ENCODE measurements at places on chromosomes 4 and X.
A peak's percentile ranks its signal among the peaks of the same experiment; 100 is the strongest.

DNA sequence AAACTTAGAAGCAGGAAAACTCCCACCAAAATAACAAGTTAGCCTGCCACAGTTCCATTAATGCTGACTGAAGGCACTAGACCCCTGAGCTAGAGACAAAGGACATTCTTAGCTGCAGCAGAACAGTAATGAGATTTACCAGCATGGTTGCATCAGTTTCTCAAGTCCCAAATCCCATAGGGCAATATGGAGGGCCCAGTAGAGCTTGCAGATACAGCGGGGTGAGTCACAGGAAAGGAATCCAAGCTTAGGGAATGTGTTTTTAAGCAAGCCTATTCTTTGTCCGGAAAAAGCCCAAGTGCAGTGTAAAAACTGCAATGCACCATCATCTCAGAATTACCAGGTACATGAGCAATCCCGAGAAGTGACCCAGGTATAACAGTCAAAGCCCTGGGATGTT, 51.3 kb upstream of the EXOC1L start:
- no peak for DNase-seq

DNA sequence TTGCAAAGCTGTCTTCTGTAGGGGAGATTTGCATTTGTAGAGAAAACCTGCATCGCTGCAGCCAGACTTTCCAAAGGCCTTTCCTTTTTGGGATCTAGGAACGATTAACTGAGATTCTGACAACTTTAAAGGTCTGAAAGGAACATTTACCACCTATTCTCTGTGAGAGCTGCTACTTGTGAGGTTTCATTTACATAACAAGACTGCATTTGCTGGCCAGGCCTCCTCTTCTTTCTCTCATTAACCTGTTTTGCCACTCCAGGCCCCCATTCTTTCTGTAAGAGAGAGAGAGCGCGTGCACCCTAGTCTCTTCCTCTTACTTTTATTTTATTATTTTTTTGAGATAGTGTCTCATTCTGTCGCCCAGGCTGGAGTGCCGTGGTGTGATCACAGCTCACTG, 31.6 kb downstream of the TMEM31 start:
- DNase-seq = no peak

DNA sequence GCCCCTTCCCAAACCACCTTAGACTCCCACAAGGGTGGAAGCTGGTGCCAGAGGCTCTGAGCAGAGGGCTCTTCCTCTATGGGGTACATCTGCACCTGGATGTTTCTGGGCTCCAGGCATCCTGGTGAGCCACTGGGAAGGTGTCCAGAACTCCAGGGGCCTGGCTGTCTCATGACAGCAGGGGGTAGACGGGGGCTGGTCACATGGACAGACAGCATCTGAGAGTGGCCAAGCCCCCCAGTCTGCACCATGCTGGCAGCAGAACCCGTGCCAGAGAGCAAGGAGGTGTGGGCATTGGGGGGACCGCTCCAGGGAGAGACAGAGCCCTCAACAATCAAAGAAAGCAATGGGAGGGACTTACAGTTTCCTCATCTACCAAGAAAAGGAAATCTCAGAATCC, 39.5 kb downstream of the ZFYVE28 start:
- no peak for DNase-seq

DNA sequence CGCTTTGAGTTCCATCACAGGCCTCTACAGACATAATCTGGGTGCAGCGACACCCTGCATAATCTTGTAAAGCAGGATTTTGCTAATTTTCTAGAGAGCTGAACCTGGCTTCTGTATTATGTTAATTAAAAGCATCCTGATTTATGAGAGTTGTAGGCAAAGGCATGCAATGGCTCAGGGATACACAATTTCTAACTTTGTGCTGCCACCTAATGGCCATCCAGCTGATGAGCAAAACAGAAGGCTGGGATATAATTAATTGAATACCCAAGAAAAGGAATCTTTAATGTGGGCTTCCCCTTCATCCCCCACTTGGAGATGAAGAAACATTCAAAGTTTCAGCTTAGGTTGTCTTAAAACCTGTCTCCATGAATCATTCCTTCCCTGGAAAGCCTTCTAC, 78.1 kb downstream of the BMP15 start:
- peak; percentile 15 for DNase-seq

DNA sequence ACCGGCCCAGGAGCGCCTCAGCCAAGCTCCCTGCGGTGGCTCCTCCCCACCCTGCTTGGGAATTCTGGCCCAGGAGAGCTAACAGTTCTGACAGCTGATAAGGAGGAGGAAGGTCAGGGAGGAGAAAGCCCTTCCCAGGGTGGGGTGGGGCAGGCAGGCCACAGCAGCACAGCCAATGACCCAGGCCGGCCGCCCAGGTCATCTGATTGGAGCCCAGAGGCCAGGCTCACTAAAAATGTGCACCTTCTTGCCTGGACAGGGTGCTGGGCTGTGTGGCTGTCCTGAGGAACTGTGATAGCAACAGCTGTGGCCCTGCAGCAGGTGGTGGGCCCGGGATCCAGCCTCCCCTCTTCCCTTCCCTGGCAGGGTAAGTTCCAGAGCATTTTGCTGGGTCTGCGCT, 17.2 kb upstream of the SH3TC1 start:
- DNase-seq = no peak

GRCh38 chrX:28324321-28324721, 262.9 kb upstream of the IL1RAPL1 start:
- DNase-seq = no peak

- no peak for DNase-seq
Observed at GRCh38 chrX:134526399-134526798, 66.4 kb downstream of the HPRT1 start.

- no peak for DNase-seq
Observed at GRCh38 chrX:70907900-70908299, 611 bp downstream of the TEX11 start.

DNA sequence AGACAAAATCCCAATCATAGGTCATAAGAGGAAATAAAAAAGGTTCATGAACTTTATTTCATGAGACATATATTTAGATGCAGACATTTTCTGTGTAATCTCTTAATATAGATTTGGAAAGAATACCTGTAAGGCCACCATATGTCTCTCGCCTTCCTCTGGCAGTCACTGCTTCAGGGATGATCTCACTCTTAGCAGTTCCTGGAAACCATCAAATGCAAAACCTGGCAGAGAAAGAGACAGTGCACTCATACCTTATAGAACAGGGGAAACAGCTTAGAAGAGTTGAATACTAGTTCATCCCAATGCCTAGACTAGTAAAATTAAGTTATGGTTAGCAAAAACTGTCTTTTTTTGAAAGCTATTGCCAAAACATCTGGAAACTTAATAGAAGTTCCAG, 243.3 kb downstream of the GASK1B start:
- DNase-seq = no peak

DNA sequence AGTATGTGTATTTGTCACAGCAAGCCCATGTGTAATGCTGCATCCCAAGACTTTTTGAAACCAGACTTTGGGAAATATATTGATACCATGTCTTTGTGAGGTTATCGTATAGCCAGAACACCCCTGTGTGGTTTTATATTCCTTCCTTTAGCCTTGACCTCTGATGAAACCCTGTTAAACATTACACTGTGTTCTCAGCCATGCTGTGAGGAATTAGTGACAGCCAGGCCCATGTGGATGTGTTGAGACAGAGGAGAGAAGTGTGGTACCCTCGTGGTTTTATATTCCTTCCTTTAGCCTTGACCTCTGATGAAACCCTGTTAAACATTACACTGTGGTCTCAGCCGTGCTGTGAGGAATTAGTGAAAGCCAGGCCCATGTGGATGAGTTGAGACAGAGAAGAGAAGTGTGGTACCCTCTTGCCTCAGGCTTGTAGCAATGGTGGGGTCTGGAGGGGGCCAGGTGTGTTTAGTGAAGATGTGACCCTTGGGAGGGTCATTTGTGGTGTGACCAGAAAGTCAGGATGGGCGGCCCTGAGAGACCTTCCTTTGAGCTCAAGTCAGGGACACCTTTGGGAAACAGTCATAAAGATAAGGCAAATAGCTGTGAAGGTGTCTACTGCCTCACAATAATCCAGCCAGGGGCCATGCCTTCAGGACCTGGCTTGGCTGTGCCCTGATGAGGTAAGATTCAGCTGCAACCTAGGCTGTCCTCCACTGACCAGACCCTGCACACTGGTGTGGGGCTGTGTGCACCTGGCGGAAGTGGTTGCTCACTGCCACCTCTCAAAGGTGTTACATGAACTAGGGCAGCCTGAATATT, 110.0 kb downstream of the IRF2 start:
- no peak for DNase-seq

DNA sequence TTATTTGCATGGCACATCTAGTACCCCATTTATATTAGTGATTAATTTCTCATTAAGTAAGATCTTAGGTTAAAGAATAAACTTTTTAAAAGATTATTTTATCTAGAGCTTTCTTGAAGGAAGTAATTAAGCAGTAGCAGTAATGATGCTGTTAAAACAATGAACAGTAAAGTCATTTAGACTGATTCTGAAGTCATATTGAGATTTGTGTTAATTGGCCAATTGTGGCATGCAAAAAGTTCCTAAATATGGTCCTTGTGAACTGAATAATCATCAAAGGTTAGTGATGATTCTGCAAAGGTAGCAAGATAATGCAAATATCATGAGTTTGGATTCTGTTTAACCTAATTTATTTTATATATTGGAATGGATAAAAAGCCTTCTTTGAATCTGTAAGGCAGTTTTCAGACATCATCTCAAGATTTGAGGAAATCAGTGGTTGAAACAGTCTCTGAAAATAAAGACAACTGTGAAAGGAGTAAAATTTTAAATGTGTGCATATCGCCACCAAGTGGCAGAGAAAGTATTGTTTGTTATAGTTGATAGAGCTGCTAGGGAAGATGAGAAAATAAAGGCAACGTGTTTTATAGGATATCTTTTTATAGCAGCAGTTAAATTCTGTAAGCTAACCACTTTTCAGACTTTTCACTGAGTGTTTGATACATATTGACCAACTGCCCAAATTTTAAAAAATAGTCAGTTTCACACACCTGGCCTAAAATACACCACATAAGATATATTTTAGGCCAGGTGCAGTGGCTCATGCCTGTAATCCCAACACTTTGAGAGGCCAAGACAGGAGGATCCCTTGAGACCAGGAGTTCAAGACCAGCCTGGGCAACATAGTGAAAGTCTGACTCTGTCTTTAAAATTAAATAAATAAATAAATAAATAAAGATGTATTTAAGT, 79.6 kb downstream of the CCKAR start:
- peak; percentile 39 for DNase-seq

DNA sequence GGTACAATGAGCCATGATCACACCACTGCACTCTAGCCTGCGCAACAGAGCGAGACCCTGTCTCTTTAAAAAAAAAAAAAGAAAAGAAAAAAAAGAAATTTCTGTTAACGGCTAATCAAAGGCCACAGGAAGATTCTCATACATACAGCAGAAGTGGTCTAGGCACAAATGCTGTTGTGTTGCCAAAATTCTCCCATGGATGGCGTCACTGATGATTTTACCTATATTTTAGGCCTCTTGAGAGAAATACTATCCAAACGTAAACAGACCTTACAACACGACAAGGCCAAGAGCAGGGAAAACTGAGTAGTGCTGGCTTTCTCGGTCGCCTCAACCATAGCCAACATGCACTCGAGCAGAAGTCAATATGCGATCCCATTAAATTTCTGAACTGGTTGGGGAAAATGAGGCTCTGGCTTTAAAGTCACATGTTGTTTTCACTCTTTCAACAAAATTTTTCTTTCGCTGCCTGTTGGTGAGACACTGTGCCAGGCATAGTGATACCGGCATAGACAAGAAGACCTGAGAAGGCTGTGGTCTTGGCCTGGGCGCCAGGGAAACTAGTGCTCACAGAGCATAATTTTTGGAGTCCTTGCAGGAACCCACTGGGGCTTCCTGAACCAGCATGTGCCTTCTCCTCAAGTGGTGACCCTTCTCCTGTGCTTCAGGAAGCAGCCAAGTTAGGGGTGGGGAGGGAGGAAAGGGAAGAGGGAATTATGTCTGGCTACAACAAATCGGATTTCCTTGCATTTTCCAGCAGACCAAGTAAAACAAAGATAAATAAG, 20.6 kb downstream of the SH3KBP1 start:
- peak; percentile 29 for DNase-seq

DNA sequence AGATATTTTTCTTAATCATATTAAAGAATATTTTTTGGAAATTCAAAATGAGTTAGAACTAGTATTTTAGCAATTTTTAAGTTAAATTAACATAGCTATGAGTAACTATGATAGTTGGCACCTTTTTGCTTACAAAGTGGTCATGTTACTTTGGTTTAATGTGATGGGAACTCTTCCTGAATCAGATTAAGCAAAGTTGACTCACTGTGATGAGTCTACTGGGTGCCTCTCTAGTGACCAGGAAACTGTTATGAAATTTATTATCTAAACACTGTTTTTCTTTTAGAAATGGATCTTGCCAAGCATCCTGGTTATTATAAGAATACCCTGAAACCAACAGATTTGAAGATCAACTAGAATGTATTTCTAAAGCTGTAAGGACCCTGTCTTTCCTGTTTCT, 985.8 kb downstream of the TRAM1L1 start:
- no peak for DNase-seq

GRCh38 chr4:84678976-84679744, 96.2 kb downstream of the CDS1 start:
- no peak for DNase-seq

GRCh38 chr4:60522265-60522664, 677.9 kb upstream of the ADGRL3 start:
- no peak for DNase-seq

- DNase-seq = no peak
Observed at GRCh38 chr4:152536545-152537182, 772 bp upstream of the FBXW7 start.

DNA sequence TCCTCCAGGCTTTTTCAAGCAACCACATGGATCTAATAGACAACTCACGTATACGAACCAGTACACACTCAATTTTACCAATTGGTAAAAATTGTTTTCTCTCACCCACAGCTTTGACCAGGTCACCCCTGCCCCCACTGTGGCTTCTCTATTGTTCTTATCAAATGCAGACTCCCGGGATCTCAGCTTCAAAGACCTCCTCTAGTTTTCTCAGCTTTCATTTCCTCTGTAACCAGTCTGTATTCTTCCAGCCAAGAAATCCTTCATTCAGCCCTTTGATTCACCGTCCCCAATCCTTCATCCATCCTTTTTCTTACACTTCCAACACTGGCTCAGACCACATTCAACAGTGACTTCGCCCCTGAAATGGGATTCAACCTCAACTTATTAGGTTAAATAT, 120.7 kb downstream of the CORIN start:
- no peak for DNase-seq

- DNase-seq = no peak
Observed at GRCh38 chrX:338836-339400, 20.3 kb upstream of the GTPBP6 start.

- no peak for DNase-seq
Observed at GRCh38 chr4:53582194-53582593, 9.1 kb downstream of the LNX1 start.
